Activated CD4-positive, alpha-beta memory T cell treated with anti-CD3 and anti-CD28 coated beads, Interleukin-2, amount 10 ng/mL, durations not matched to agents 7 days and 5 days (primary cell): ENCODE measurements at places on chromosomes 12 and 14. TPM values are rescaled to one million over a fixed set of nuclear protein-coding genes. Genes with fewer than 3 reads are reported as not detected.
A peak's percentile ranks its signal among the peaks of the same experiment; 100 is the strongest.

- no peaks in the 10 kb centered on the region for H3K36me3 ChIP-seq
- H3K4me3 ChIP-seq: no peak overlapping the region
- H3K4me1 ChIP-seq: no peaks in the 10 kb centered on the region
- no peak for DNase-seq
- no peak overlapping the region for H3K27ac ChIP-seq
- H3K27me3 ChIP-seq: no peaks in the 10 kb centered on the region
Measured at GRCh38 chr14:42228611-42229010, 621.9 kb downstream of the LRFN5 start.

GRCh38 chr12:113230315-113231234 lies 9.3 kb downstream of the TPCN1 start:
- peaks cover 33% of the 10 kb centered on the region for H3K36me3 ChIP-seq
- DNase-seq: no peak
- peak overlapping the region; percentile 81 for H3K27ac ChIP-seq
- H3K27me3 ChIP-seq: no peaks in the 10 kb centered on the region
- peaks cover 45% of the 10 kb centered on the region for H3K4me1 ChIP-seq
- H3K4me3 ChIP-seq: no peak overlapping the region

DNA sequence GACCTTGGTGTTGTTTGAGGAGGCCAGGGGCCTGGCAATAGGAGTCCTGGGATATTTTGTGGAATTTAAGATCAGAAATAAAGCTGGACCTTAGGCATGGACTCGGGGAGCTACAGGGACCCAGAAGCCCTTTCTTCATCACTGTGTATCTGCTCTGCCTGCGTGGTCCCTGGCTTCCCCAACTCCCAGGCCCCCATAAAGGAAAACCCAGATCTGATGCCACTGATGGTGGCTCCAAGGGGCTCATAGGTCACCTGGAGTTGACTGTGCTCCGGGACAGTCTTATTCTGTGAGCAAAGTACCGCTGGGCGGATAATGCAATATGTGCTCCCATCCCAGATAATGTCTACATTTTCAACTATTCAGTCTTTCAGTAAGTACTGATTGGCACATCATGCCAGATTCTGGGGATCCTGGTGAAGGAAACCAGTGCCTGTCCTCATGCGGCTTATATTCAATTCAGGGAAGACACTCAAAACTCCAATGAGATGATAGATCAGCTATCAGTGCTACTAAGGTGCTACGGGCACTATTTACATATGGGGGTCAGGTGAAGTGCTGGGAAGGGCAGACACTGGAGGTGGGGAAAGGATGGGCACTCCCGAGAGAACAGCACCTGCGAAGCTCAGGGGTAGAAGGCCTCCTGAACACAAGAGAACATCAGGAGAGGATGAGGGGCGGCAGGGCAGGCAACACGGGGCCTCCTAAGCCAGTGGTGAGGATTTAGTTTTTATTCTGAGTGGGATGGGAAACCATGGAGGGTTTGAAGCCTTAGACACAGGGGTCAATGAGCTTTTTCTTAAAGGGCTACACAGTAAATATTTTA lies 5.5 kb upstream of the SELPLG start:
- DNase-seq: no peak
- no peak overlapping the region for H3K4me3 ChIP-seq
- peaks cover 9% of the 10 kb centered on the region for H3K36me3 ChIP-seq
- peaks cover 52% of the 10 kb centered on the region for H3K4me1 ChIP-seq
- H3K27me3 ChIP-seq: no peaks in the 10 kb centered on the region
- H3K27ac ChIP-seq: no peak overlapping the region

GRCh38 chr14:105058521-105059034 lies 6.7 kb downstream of the GPR132 start:
- no peaks in the 10 kb centered on the region for H3K27me3 ChIP-seq
- no peak overlapping the region for H3K4me3 ChIP-seq
- H3K4me1 ChIP-seq: peaks cover 50% of the 10 kb centered on the region

- H3K27ac ChIP-seq: no peak overlapping the region
- DNase-seq: no peak
- no peaks in the 10 kb centered on the region for H3K27me3 ChIP-seq
- no peak overlapping the region for H3K4me3 ChIP-seq
Measured at GRCh38 chr12:90163975-90164374, 455.3 kb upstream of the ATP2B1 start.

- peaks cover 53% of the 10 kb centered on the region for H3K36me3 ChIP-seq
- no peak overlapping the region for H3K4me3 ChIP-seq
- H3K27me3 ChIP-seq: no peaks in the 10 kb centered on the region
- DNase-seq: peak; percentile 50
- peak overlapping the region; percentile 37 for H3K27ac ChIP-seq
- peaks cover 68% of the 10 kb centered on the region for H3K4me1 ChIP-seq
Measured at GRCh38 chr12:108565976-108566375, 3.6 kb downstream of the ISCU start.

- H3K4me3 ChIP-seq: no peak overlapping the region
- H3K36me3 ChIP-seq: no peaks in the 10 kb centered on the region
- H3K27ac ChIP-seq: no peak overlapping the region
- no peaks in the 10 kb centered on the region for H3K4me1 ChIP-seq
- H3K27me3 ChIP-seq: peaks cover 36% of the 10 kb centered on the region
Measured at GRCh38 chr14:100899884-100900771, 3.4 kb downstream of the RTL1 start.

DNA sequence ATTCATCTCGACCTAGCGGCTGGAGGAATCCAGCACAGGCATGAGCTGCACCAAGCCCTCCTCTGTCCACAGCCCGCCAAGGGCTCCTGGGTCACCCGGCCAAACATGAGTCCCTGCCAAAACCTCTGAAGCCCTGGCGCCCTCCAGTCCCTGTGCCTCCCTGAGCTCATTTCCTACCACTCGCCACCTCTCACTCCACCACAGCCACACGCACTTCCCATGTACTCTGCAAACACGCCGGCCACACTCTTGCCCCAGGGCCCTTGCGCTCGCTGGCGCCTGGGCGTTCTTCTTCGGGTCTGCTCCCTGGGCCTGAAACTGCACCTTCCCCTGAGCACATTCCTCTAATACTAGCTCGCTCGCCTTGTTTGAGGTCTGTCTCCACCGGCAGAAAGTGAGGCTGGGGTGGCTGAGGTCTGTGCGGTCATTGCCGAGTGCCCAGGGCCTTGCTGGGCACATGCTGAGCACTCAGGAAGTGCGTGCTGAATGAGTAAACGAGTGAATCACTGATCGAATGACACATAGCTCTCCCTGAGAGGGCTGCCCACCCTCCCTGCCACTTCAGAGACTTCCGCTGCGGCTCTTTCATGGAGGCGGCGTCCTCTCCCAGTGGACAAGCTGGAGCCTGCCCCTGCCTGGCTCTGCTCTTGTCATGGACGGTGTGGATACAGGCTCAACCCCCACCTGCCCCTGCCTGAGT lies 33.7 kb upstream of the DLK1 start:
- H3K4me1 ChIP-seq: no peaks in the 10 kb centered on the region
- no peak for DNase-seq
- H3K27ac ChIP-seq: no peak overlapping the region
- peaks cover 3% of the 10 kb centered on the region for H3K27me3 ChIP-seq
- no peaks in the 10 kb centered on the region for H3K36me3 ChIP-seq

- no peak for DNase-seq
- peaks cover 22% of the 10 kb centered on the region for H3K27me3 ChIP-seq
- H3K36me3 ChIP-seq: no peaks in the 10 kb centered on the region
- H3K27ac ChIP-seq: no peak overlapping the region
- H3K4me3 ChIP-seq: no peak overlapping the region
- H3K4me1 ChIP-seq: no peaks in the 10 kb centered on the region
Measured at GRCh38 chr14:66165337-66165736, 320.8 kb upstream of the CCDC196 start.

- no peak overlapping the region for H3K27ac ChIP-seq
- H3K36me3 ChIP-seq: no peaks in the 10 kb centered on the region
- no peaks in the 10 kb centered on the region for H3K4me1 ChIP-seq
- DNase-seq: no peak
Measured at GRCh38 chr12:106428384-106428783, 70.8 kb downstream of the POLR3B start.

DNA sequence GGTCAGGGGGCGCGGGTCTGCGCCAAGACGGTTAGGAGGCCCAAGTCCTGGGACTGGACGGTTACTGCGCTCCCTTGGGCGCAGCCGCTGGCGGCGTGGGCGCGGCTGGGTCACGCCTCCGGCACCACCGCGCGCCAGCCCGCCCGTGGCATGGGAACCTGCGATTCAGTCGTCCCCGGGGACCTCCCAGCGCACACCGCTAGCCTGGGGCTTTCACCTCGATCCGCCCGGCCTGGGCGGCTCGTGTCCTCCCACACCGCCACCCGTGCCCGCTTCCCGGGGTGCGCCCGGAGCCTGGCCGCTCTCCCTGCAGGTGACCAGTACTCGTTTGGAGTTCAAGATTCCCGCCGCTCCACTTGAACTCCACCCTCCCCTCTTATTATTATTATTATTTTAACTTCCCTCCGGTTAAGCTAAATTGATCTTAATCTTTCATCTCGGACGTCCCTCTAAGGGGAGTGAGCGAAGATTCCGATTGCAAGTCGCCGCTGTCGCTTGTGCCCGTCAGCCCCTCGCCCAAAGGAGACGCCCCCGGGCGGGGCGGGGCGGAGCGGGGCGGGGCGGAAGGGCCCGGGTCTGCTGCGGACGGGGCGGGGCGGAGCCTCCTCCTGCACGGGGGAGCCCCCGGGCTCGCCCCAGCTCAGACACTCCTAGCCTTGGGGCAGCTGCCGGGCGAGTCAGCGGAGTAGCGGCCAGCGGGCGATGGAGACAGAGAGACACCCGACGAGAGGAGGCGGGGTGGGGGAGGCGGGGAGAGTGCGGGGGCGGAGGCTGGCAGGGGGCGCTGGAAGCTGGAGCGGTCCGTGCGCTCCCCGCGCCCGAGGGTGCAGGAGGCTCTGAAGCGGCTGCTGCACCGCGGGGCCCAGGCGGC lies at the start of gene KCNMB4:
Gene KCNMB4 (plus strand): TSS at position 643 of the 871 bp plus-strand sequence. CDS start 445 bp downstream, outside the sequence.
- peak within 1 kb of the TSS; percentile 83 for H3K4me3 ChIP-seq
- no peak within 1 kb of the TSS for H3K27ac ChIP-seq
- H3K27me3 ChIP-seq: peaks cover 37% of the 10 kb centered on the region
- peaks cover 21% of the 10 kb centered on the region for H3K4me1 ChIP-seq

DNA sequence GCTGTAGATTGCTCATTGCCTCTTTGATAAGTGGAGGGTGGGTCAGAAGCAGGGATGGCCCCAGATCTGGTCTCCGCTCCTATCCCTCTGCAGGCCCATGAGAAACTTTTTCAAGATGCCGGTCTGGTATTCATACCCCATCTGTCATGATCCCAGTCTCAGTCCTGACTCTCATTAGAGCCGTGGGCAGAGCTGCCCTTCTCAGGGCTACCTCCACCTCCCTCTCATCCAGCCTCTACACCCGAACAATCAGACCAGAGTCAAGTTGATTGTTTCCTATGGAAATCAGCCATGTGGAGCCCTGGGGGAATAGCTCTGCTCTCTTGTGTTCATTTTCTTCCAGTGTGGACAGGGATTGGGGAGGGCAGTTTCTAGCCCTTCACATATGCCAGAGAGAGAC lies 45.8 kb downstream of the NEUROD4 start:
- no peak for DNase-seq
- H3K4me3 ChIP-seq: no peak overlapping the region

DNA sequence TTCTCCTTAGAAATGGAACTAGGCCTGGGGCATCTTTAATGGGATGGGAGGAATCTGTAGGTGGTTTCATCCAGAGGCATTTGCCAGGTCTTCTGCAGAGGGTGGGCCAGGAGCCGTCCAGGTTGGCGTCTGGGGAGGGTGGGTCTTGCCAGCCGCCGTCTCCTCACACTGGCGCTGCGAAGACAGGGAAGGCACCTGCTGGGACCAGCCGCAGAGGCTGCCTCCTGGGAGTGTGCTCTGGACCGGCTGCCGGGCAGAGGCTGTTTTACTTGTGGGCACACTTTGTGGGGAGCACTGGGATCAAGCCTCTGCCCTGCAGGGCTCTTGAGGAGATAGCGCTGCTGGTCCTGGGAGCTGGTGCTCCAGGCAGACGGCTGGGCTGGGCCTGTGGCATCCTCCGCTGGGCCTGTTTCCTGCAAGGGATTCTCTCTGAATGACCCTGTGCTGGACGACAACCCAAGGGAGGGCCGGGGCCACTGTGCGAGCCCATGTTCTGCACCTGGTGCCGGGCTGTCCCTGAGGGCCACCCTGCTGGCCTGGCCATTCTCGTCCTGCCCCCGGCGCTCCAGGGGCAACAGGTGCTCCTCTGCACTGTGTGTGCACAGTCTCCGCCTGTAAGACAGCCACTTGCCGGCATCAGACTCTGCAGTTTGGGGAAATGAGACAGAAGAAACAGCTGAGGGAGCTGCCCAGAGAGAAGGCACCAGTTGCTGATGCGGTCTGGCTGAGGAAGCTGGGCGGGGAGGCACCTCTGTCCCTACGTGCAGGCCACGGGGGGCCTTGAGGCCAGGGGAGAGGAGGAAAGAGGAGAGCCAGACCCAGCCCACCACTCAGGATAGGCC lies 10.0 kb upstream of the TEX22 start:
- H3K4me3 ChIP-seq: no peak overlapping the region
- no peaks in the 10 kb centered on the region for H3K27me3 ChIP-seq
- no peak overlapping the region for H3K27ac ChIP-seq
- peaks cover 15% of the 10 kb centered on the region for H3K4me1 ChIP-seq
- no peak for DNase-seq

DNA sequence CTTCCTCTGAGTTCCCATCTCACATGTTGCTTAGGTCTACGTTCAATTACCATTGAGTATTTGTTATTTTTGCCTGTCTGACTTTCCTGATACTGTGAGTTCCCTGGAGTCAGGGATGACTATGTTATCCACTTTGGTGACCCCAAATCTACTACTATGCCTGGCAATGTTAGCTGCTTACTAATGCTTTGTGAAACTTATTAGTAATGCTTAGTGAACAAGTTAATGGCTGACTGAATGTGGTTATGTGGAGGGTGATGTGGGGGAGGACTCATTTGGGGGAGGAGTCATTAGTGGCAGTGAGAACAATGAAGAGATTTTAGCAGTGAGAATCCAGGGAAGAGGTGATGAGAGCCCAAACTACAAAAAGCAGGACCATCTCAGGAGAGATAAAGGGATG lies 121.6 kb downstream of the KTN1 start:
- no peak overlapping the region for H3K27ac ChIP-seq
- H3K4me1 ChIP-seq: no peaks in the 10 kb centered on the region
- H3K4me3 ChIP-seq: no peak overlapping the region
- no peaks in the 10 kb centered on the region for H3K27me3 ChIP-seq
- no peak for DNase-seq
- H3K36me3 ChIP-seq: no peaks in the 10 kb centered on the region

GRCh38 chr12:32688786-32689185 lies 9.7 kb downstream of the DNM1L start:
- no peak overlapping the region for H3K27ac ChIP-seq
- H3K27me3 ChIP-seq: no peaks in the 10 kb centered on the region
- peaks cover 32% of the 10 kb centered on the region for H3K36me3 ChIP-seq
- no peak overlapping the region for H3K4me3 ChIP-seq
- no peak for DNase-seq

GRCh38 chr14:28375295-28375694 lies 391.3 kb upstream of the FOXG1 start:
- H3K36me3 ChIP-seq: no peaks in the 10 kb centered on the region
- no peak overlapping the region for H3K4me3 ChIP-seq
- no peak overlapping the region for H3K27ac ChIP-seq
- DNase-seq: no peak
- H3K27me3 ChIP-seq: no peaks in the 10 kb centered on the region

GRCh38 chr12:112190231-112191025 lies 65.1 kb downstream of the TRAFD1 start:
- H3K4me1 ChIP-seq: no peaks in the 10 kb centered on the region
- H3K4me3 ChIP-seq: no peak overlapping the region
- no peak overlapping the region for H3K27ac ChIP-seq

GRCh38 chr14:37262649-37263048 lies 64.9 kb downstream of the MIPOL1 start:
- H3K27ac ChIP-seq: no peak overlapping the region
- H3K27me3 ChIP-seq: no peaks in the 10 kb centered on the region
- no peak overlapping the region for H3K4me3 ChIP-seq
- no peaks in the 10 kb centered on the region for H3K4me1 ChIP-seq
- H3K36me3 ChIP-seq: no peaks in the 10 kb centered on the region
- no peak for DNase-seq

The LYZ gene
- 0.50 TPM for total RNA-seq

The USP44 gene
- total RNA-seq: 1.5 TPM
